Fibroblast of skin of right biceps (primary cell): ENCODE measurements at places on chromosomes 13 and 19.

GRCh38 chr13:108176685-108177274, 38.6 kb downstream of the LIG4 start:
- DNase-seq: no peak

- no peak for DNase-seq
These were observed 930 bp downstream of the ZNF136 start for GRCh38 chr19:12163826-12164225.

DNA sequence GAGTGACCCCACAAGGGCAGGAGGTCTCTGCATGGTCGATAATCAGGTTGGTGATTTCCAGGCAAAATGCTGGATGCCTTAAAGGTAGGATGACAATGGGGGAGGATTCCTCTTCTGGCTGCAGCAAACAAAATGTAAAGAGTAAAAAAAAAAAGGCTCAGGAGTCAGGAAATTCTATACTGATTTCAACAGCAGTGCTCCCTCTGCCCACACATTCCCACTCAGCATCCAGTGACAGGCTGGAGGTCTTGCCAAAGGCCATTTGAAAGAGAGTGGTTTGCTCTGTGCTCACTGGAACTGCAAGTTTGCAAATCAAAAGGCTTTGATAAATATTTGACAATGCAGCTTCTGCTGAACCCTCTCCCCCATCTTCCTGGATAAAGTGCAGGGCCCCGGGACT, 135.4 kb downstream of the TNFRSF19 start:
- DNase-seq: no peak

DNA sequence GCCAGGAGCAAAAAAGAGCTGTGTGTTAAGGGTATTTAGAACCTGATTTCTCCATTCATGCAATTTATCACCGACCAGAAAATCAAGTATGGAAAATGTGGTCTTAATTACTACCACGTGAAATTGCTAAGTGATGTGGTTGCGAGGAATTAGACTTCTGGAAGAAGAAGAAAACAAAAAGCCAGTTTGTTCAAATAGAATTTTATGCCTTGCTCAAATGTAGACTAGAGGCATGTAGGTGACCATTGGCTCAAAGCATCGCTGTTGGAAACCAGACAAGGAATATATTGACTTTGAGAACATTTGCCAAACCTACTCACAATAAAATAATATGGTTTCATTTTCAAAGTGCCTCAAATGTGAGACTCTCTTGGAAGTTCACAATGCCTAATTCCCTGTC, 57.3 kb upstream of the LRCH1 start:
- peak; percentile 40 for DNase-seq

GRCh38 chr13:75963302-75963701, 327.2 kb downstream of the LMO7 start:
- DNase-seq: no peak

- peak; percentile 59 for DNase-seq
These were observed 616 bp upstream of the PCDH17 start for GRCh38 chr13:57630661-57631595.

- peak; percentile 40 for DNase-seq
These were observed 24.3 kb downstream of the COLGALT1 start for GRCh38 chr19:17579661-17580244.

DNA sequence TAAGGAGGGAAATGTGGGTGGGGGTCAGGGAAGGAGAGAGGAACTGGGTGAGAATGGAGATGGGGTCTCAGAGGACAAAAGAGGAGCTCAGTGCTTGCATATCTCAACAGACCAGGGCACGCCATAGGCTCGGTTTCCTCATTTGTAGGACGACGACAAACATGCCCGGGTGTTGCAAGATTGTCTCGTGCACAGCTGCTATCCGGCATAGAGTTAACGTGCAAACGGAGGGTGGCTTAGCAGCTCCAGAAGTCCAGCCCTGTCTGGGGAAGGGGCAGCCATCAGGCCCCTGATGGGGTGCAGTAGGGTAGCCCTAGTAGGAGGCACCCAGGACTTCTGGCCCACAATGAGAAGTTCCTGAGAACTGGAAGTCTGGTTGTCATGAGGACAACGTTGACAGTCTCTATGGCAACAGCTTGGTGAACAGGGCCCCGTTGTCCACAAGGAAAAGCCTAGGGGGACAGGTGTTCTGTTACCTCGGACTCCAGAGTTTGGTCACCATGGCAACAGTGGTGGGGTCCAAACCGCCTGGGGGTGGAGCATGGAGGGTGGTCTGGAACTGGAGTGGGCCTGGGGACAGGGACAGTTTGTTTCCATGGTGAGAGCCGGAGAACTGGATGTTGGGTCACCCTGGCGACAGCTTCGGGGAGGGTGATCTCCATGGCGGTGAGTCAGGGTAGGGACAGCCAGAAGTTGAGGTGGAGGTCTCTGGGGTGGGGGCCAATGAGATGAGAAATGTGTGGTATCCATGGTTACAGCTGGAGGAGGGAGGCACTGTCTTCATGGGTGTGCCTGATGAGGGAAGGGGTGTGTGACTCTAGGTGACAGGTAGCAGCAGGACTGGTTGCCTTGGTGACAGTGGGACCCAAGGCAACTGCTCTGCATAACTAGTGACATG, 16.8 kb downstream of the TM6SF2 start:
- DNase-seq: no peak

- peak; percentile 49 for DNase-seq
These were observed at the start of gene ARHGEF1 for GRCh38 chr19:41882568-41883462. Gene ARHGEF1, plus strand, starts transcription at chr19:41883184. Its CDS starts 4,899 bp downstream, at chr19:41888083.

- DNase-seq: no peak
These were observed 38.7 kb downstream of the ZIC5 start for GRCh38 chr13:99932912-99933311.

GRCh38 chr19:10189616-10190015, 5.1 kb downstream of the DNMT1 start:
- no peak for DNase-seq

DNA sequence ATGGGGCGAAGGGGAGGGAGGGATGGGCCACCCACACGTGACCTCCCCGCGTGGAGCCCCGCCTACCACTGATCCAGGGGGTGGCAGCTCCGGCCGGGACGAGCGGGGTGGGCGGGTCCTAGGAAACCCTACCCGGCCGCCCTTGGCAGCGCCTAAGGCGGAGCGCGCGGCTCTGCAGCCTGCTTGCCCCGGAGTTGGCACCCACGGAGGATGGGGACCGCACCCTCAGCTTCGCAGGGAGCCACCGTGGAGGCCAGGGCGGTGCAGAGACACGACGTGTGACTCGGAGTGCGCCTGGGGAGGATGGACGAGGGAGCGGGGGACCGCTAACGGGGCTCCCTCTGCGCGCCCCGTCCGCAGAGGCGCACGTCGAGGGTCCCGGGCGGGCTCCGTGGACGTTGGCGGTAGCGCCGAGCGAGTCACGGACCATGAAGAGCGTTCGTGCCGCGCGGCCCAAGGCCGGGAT, at the start of gene RGS9BP:
Gene RGS9BP (plus strand): TSS at position 129 of the 466 bp plus-strand sequence. CDS start 416 bp downstream, outside the sequence.
- DNase-seq: peak; percentile 65

DNA sequence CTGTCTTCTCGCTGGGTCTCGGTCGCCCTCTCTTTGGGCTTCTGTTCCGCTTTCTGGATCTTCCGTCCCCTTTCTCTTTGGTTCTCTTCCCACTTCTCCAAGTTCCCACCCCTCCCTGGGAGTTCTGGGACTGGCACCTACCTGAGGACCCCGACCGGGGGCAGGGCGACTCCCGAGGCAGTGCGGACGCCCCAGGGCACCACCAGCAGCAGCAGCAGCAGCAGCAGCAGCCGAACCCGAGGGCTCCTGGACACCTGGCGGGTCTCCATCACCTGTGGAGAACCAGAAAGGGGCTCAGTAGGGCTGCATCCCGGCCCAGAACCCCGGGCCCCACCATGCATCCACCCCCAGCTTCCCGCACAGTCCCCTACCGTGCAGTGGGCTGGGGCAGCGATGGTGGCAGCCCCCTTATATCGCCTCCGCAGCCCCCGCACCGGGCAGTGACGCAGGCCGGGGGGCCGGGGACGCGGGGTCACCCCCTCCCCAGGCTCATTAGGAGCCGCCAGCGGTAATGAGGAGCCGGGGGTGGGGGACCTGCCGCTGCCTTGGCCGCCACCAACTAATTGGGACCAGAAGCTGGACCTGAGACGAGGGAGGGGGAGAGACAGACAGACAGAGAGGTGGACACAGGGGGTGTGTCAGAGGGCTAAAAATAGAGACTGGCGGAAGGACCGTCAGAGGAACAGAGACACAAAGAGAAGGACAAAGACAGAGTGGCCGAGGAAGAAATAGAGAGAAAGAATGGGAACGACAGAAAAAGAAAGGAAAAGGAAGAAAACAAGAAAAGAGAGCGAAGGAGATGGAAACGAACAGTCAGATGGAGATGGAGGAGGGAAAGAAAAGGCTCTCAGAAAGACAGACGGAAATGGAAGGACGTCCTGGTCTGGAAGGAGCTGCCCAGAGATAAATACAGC, at the start of gene PTH2:
Gene PTH2 (minus strand): TSS at position 371 of the 914 bp plus-strand sequence. CDS start 102 bp downstream, at position 269.
- DNase-seq: no peak

DNA sequence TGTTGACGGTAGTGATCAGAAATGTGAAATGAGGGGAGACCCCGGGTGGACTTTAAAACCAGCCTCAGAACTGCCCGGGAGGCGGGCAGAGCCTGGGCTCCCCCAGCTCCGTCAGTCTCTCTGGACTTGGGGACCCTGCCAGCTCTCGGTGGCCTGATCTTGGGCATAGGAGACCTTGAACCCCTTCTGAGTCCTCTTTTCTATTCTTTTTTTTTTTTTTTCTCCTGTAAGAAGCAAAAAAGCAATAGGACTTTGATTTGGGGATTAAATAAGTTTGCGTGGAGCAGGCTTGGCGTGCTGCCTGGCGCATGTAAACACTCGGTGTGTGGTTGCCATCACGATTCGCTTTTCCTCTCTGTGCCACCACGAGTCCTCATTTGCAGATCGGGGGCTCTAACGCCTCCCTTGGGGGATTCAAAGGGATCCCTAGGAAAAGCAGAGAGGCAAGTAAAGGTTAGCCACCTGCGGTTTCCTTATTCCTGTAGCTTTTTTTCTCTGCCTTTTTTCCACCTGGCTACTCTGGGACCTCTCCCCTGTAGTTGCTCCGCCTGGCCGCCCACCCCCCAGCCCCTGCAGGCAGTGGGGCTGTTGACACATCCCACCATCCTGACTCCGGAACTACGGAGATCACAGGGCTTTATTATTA, 1.3 kb downstream of the SAFB start:
- DNase-seq: peak; percentile 31

DNA sequence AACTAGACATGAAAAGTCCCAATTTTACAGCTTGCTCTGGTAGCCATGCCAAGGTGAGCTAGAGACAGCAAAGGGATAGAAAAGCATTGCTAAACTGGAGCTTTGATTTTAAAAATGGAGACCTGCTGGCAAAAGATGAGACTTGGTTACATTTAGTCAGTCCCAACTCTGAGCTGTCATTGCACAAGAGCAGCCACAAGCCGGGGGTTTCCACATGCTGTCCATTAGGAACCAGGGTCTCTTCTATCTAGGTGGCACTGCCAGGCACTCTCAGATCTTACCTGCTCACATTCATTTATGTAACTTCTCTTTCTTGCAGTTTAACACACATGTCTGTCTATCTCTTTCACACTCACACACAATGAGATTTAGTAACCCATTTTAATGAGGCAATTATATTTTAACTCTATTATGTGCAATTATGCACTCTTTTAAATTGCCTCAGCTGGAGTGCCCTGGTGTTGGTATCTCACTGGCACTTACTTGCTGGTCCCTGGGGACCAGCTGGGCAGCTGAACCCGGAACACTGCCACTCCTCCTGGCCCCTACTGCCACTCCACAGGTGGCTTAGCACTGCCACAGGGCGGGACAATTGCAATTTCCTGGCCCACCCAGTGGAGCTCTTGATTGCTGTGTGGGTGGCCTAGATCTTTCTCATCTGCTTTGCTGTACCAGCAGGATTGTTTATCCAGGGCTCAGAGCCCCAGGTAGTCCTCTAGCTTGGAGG, 112.5 kb downstream of the COG6 start:
- no peak for DNase-seq

DNA sequence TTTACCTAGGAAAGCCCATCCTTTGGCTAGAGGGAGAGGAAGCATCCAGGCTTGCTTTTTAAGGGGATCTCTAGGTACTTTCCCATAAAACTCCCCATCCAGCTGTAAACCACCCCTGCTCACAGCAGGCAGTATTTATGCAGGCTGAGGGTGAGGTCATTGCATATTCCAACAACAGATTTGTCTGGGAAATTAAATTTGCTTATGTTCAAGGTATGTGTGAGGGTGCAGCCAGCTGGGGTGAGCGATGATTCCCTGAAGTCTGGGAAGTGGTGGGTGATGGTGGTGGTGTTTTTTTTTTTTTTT, 96.3 kb upstream of the C1QTNF9B start:
- DNase-seq: no peak

- no peak for DNase-seq
These were observed 21.8 kb downstream of the RFXAP start for GRCh38 chr13:36840718-36841250.

- peak; percentile 37 for DNase-seq
These were observed 65.8 kb upstream of the MED4 start for GRCh38 chr13:48160606-48161278.

DNA sequence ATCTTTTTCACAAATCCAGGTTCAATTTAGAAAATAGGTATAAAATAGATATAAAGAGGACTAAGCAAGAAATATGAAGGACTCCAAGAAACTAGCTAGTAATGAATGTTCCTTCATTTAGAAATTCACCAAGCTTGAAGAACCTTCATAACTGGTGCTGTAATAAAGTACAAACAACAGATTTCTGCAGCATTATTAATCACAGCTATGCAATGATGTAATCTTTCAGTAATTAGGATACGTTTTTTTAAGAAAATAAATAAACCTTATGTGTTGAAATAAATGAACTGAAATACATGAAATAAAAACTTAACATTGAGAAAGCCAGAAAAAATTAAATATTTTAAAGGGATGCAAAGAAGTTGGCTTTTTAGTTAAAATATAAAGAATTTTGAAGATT, 236.1 kb downstream of the RGCC start:
- DNase-seq: peak; percentile 31

DNA sequence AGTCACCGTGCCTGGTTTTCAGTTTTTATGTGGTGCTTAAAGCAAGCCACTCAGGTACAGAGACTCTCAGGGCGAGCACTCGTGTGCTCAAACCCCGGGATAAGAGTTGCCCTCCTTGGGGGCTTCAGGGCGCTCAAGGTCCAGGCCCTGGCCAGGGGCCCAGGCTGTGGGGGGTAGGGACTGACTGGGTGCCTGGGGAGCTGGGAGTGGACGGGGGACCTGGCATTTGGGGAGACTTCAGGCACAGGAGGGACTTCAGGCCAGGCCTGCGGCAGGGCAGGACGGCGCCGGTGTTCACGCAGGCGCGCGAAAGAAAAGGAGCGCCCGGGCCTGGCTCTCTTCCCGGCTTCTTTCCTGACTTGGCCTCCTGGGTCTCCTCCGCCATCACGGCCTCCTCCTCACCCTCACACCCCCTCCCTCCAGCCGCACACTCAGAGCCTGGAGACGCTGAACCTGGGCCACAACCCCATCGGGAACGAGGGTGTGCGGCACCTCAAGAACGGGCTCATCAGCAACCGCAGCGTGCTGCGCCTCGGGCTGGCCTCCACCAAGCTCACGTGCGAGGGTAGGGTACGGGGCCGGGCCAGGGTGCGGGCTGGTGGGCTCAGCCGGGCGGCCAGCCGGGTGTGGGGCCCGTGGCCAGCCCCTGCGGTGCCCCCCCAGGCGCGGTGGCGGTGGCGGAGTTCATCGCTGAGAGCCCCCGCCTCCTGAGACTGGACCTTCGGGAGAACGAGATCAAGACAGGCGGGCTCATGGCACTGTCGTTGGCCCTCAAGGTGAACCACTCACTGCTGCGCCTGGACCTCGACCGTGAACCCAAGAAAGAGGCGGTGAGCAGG, 16.1 kb downstream of the NKPD1 start:
- no peak for DNase-seq

GRCh38 chr19:7533281-7533885, 2.1 kb upstream of the PNPLA6 start:
- DNase-seq: peak; percentile 66
